Foreskin keratinocyte (primary cell): ENCODE measurements at places on chromosomes 1 and 21. TPM values are rescaled to one million over a fixed set of nuclear protein-coding genes. Genes with fewer than 3 reads are reported as not detected.

Gene CD5L
- not detected in 2 replicates for polyA plus RNA-seq

Gene LSM10
- 73.4 and 73.9 TPM in 2 replicates for polyA plus RNA-seq

Gene WDR64
- not detected in 2 replicates for polyA plus RNA-seq

Gene AIRE
- polyA plus RNA-seq = not detected in 2 replicates

Gene SELE
- polyA plus RNA-seq = not detected in 2 replicates

Gene ASPM
- polyA plus RNA-seq = 7.7 and 10.9 TPM in 2 replicates

DNA sequence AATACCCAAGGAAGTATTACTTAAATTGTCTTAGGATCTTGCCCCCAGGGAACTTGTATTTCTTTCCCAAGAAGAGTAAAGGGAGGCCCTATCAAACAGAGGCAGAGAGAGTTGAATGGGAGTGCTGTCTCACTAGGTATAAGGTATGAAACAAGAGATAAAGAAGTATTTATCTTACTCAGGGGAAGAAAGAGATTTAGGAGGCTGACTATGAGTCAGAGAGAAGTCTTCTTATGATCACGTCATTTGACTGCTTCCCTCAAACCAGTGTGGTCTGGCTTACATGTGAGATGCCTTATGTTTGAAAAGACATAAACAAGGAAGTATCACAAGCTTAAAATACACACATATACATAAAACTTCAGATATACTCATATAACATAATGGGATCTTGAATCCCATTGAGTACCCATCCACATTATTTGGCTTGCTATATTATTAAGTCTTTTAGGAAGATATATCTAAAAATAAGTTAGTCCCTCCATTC lies 29.6 kb downstream of the DUSP10 start:
- peak; percentile 86 for DNase-seq

GRCh38 chr1:223429821-223430220 lies 36.6 kb downstream of the CCDC185 start:
- peak; percentile 69 for DNase-seq

GRCh38 chr1:70498666-70499065 lies 87.6 kb downstream of the CTH start:
- DNase-seq = no peak

GRCh38 chr1:168609741-168610510 lies 33.5 kb downstream of the XCL1 start:
- DNase-seq = no peak

DNA sequence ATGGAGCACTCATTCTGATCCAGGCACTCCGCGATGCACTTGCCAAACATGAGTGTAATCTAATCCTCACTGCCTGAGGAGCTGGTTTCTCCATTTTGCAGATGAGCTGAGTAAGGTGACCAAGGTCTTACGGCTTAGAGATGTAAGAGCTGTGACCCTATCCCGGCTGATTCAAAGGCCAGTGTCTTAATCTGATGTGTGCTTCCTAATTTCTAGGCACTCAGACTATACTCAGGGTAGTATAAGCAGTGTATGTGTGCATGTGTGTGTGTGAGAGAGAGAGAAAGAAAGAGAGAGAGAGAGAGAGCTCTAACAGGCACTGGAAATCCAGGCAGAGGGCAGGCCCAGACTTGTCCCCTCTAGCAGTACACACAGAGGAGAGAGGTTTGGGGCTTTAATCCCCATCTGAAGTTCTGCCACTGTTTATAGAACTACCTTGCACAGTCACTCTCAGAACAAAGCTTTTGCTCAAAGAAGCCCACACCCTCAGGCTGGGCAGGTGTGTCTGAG lies 188.2 kb downstream of the ZBTB18 start:
- DNase-seq = peak; percentile 88

- DNase-seq = no peak
Measured at GRCh38 chr21:29797155-29797554, 142.6 kb downstream of the GRIK1 start.

DNA sequence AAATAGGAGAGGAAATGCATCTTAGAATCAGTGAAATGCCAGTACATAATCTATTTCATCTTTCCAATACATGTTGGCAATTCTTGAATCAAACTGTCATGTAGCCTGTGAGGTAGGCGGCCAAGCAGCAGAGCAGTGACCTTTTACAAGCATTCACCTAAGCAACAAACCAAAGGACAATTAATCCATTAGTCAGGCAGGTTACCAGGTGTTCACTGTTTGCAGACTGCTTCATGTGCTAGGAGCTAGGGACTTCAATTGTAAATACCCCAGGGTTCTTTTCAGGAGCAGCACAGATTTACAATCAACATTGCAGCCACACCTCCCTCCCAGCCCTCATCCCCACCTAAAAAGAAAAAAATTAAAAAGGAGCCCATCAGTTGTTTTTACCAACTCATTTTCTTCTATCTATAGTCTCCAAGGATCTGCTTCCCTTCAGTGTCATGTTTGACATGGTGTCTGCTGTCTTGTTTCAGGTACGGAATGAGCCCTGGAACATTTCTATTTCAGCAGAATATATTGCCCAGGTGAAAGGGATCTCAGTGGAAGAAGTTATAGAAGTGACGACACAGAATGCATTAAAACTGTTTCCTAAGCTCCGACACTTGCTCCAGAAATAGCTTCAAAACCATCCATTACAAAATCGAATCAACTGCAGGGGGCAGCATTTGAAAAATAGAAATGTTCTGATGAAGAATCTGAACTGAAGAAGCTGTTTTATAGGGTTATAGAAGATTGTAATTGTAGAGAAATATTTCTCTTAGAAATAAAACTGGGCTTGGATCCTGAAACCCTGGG lies 23.0 kb downstream of the TATDN3 start:
- DNase-seq = no peak

DNA sequence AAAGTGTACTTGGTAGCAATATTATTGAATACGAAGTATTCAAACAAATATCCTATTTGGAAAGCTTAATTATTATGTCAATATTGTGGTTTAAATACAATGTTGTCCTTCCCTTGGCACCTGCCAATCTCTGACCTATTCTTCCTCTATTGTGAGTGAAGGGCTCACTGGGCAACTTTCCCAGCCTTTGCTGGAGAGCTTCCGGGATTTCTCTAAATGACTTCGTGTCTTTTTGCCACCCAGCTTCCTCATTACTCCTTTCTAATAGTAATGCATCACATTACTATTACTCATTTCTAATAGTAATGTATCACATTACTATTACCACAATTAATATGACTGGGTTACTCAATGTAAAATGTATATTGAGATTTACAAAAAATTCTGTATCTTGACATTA lies 880.6 kb downstream of the BRINP3 start:
- DNase-seq = no peak

DNA sequence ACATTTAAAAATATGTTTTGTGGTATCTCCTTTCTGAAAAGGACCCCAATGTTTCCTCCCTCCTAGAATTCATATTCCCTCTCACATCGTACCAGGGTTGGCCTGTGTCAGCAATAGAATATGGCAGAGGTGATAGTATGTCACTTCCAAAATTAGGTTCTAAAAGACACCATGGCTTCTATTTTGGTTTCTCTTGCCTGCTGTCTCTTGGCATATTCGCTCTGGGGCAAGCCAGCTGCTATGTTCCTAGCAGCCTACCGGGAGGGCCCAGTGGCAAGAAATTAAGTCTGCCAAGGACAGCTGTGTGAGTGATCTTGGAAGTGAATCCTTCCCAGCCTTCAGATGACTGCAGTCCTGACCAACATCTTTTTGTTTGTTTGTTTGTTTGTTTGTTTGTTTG lies 92.9 kb upstream of the PPM1J start:
- no peak for DNase-seq
